NCI-H1417 (cell line): ENCODE measurements at places on chromosomes 7 and 10.

DNA sequence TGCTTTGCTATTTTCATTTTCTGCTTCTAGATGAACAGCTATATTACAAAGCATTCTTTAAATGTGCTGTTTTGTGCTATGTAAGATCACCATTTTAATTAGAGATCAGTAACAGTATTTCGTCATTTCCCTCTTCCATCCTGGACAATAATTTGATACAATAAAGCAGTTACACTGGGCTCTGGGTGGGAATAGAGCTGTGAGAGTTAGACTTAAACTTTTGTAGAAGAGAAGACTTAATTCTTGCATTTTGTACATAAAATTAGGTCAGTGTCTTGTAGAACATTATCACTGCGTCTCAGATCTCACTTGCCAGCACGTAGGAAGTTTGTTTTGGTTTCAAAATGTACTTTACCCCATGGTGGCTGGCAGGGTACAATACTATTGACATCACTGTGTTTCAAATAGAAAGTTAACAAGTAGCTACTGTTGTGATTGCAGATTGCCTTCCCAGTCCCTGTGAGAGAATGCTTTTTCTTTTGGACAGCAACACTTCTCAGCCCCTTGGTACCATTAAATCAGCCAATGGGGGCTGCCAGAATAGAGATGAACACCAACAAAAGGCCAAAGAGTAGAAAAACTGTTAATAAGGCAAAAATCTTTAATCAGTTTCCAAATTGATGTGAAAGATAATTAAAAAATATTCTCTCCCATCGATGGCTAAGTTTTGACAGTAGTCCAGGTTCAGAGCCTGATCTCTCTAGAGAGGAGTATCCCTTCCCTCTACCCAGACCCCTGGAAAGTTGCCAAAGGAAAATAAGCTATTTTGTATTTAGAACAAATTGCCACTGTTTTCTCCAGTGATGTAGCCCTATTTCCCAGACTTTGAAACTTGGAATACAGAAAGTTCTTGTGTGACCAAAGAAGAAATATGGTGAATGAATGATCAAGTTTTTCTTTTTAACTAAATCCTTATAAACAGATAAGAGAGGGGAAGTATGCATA is 35.1 kb downstream of the SMNDC1 start:
- DNase-seq, result no peak

- no peak for DNase-seq
Measured at GRCh38 chr7:17599733-17600339, 301.4 kb downstream of the AHR start.

DNA sequence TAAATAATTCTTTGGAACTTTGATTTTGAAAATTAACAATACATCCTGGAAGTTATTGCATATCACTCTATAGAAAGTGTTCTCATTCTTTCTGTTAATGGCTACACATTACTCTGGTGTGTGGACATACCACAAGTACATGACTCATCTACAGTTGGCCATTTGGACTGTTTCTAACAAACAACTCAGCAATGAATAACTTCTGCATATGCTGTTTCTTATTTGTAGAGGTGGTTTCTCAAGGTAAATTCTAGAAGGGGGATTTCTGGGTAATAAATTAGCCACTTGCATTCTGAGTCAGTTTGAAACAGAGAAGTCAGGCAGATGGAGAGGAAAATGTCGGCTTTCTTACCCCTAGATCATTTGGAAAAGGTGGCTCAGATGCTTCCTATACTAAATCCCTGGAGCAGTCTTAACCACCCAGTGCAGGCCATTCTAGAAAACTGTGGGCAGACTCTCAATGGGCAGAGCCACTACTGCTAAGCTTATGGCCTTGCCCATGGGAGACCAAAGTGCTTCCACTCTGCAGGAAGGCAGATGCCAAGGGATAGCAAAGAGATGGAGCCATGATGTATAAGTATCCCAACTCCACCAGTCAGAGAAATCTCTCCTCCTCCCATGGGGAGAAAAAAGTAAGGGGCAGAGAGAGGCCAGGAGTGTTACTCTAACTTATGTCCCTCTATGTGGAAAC is 194.0 kb upstream of the PLPP4 start:
- DNase-seq, result no peak

DNA sequence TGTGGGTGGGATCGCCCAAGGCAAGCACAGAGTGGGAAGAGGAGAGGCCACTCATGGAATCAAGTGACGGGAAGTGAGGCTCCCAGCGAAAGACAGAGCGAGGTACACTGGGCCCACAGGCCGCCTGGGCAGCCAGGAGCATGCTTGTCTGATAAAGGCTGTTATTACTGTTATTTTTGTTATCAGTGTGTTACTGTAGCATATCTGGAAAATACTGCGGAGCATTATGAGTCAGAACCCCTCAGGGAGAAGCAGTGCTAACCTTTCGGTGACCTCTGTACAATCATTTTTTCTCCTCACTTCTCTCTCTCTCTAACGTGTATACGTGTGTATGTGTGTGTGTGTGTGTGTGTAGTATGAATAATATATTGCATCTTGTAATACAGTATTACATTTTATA is 3.8 kb upstream of the TCERG1L start:
- no peak for DNase-seq

DNA sequence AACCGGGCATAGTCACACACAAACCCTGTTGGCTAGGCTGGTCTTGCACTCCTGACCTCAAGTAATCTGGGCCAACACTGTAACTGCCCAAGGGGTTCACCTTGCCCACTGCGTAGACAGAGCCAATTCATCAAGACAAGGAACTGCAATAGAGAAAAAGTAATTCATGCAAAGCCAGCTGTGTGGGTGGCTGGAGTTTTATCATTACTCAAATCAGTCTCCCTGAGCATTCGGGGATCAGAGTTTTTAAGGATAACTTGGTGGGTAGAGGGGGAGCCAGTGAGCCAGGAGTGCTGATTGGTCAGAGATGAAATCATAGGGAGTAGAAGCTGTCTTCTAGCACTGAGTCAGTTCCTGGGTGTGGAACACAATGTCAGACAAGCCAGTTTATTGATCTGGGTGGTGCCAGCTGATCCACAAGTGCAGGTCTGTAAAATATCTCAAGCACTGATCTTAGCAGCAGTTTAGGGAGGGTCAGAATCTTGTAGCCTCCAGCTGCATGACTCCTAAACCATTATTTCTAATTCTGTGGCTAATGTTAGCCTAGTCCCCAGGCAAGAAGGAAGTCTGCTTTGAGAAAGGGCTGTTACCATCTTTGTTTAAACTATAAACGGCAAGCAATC is 15.6 kb upstream of the FXYD4 start:
- peak; percentile 11 for DNase-seq

DNA sequence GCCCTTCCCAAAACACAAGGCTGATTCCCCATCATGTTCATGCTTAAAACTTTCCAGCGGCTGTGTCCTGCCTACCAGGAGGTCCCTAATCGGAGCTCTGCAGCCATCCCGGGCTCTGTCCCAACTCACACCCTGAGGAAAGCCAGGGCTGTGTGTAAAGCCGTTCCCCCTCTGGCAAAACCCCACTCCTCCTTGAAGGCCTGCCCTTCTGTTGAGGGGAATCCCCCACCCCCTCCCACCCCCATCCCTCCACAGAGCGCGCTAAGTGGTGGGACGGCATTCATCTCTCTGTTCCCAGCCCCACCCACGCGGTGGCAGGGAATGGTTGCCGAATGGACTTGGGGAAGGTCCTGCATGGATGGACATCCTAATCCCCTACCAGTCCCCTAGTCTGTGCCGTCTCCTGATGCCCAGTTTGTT is 667 bp upstream of the TMEM120A start:
- no peak for DNase-seq

- peak; percentile 60 for DNase-seq
Measured at GRCh38 chr7:37201003-37201875, 247.4 kb downstream of the ELMO1 start.

DNA sequence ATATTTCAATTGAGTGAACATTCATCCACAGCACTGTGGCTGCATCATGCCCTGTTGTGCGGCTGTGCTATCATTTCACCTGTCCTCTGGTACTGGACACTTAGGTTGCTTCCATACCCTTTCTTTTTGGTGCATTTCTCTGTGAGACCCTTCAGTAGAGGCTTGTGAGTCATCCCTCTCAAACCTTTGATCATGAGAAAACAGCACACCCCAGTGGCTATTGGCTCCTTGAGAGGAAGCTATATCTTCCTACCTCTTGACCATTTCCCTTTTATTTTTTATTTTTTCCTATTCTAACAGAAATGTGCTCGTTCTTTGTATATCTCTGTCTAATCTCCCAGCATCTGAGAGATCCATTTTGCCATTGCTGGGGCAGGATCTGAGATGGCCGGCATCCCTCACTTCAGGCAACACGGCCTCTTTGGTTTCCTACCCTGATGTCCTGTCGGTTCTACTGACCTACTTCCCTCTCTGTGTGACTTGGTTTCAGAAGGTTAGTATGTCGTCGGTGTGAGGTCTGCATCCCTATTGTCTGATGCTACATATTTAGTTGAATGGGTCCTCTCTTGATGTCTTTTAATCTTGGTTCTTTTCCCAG is 23.8 kb upstream of the PIK3AP1 start:
- DNase-seq, result no peak

- peak; percentile 32 for DNase-seq
Measured at GRCh38 chr7:66013938-66014337, 31.9 kb upstream of the GUSB start.
